ENCODE measurements at places on chromosomes 1 and 21.

- no peak for DNase-seq
These were observed 88.5 kb upstream of the VCAM1 start for GRCh38 chr1:100631015-100631551.

GRCh38 chr1:217617126-217617525, 13.8 kb downstream of the GPATCH2 start:
- DNase-seq: no peak

GRCh38 chr1:114207635-114208034, 54.0 kb upstream of the SYT6 start:
- DNase-seq: no peak

DNA sequence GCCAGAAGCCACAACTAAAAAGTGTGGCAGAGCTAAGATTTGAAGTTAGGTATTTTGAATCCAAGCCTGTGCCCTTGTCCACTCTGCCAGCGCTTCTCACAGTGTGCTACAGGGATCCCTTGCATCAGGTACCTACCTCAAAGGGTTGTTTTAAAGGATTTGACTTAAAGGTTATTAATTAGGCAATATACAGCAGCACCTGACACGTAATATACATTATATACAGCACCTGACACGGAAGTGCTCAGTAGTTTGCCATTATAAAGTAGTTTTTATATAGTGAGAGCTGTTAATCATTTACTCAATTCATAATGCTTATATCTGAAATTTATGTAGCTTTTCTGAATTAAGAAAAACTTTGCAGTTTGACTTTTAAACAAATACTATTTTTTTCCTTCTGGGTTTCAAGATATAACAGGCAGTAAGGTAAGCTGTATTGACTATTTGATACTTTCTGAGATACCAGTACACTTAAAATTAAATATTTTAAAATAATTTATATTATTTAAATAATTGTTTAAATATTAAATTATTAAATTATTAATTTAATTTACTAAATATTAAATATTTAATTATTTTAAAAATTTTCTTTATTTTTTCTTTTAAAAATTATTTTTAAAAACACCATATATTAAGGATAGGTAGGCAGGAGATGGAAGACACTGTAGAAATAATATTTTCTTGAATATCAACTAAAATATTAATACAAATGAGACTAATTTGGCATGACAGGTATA, 33.3 kb downstream of the TSNAX start:
- no peak for DNase-seq

DNA sequence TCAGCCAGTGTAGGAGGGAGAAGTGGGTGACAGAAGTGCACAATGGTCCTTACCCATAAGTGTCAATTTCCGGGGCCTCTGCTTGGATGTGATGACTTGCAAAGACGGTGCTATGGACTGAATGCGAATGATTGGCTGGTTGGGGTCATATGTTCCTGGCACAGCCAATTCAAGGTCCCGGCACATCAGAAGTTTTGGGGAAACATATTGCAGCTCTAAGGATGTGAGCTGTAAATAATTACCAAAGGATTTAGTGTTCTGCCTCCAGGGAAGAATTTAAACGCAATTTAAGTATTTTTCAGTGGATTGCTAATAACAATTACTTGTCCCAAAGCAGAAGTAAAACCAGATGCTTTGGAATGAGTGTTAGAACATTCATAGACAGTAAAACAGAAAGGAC, 26.9 kb upstream of the EXOSC10 start:
- no peak for DNase-seq

GRCh38 chr1:185561629-185562028, 172.6 kb upstream of the HMCN1 start:
- DNase-seq: no peak

DNA sequence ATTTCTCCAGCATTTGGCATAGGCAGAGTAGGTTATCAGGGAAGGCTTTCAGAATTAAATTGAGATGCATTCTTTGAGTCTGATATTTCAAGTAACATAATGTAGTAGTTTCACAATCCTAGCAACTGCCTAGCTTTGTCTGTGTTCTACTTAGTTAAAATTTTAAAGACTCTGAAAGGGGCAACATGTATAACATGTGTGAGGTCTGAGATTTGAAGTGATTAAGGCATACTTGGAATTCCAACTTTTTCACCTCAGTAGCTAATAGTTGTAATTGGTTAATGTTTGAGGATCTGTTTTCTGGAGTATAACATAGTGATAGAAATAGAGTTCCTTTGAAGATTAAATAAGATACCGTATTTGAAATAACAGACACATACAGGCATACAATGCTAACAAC, 335.2 kb upstream of the BEND5 start:
- DNase-seq: no peak

- DNase-seq: no peak
These were observed 171.7 kb downstream of the ATG4C start for GRCh38 chr1:62955666-62956065.

DNA sequence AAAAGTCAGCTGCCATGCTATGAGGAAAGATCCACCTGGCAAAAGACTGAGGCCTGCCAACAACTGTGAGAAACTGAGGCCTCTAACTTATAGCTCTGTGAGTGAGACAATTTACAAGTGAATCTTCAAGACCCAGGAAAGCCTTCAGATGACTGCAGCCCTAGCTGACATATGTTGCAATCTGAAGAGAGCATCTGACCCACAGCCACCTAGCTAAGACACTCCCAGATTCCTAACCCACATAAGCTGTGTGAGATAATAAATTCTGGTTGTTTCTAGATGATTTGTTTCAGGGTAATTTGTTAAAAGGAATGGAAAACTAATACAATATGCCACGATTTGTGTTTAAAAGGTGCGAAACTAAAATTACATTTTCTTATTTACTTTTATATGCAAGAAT, 55.1 kb downstream of the HFM1 start:
- DNase-seq: no peak

GRCh38 chr1:90579212-90579802, 137.8 kb downstream of the BARHL2 start:
- no peak for DNase-seq

- no peak for DNase-seq
These were observed 459.3 kb downstream of the MATN1 start for GRCh38 chr1:30263888-30264671.

Data from stimulated activated CD4-positive, alpha-beta T cell treated with anti-CD3 and anti-CD28 coated beads, Interleukin-15, amount 100 ng/mL, for 24 hours (primary cell).